ENCODE measurements at places on chromosomes 16 and 17. TPM values are rescaled to one million over a fixed set of nuclear protein-coding genes. Genes with fewer than 3 reads are reported as not detected.

GRCh38 chr17:69048634-69049033 is 12.1 kb downstream of the ABCA9 start:
- no peak overlapping the region for H3K27ac ChIP-seq
- H3K4me3 ChIP-seq = no peak overlapping the region
- no peak for DNase-seq
- H3K4me1 ChIP-seq = no peaks in the 10 kb centered on the region
- peaks cover 38% of the 10 kb centered on the region for H3K27me3 ChIP-seq

- no peak overlapping the region for H3K4me3 ChIP-seq
- no peaks in the 10 kb centered on the region for H3K36me3 ChIP-seq
- H3K27ac ChIP-seq = no peak overlapping the region
- no peaks in the 10 kb centered on the region for H3K4me1 ChIP-seq
- DNase-seq = no peak
Observed at GRCh38 chr16:31243734-31244670, 15.8 kb upstream of the ITGAM start.

GRCh38 chr17:80866050-80866793 is 125.4 kb upstream of the CHMP6 start:
- H3K27me3 ChIP-seq = no peaks in the 10 kb centered on the region
- H3K36me3 ChIP-seq = no peaks in the 10 kb centered on the region
- H3K4me1 ChIP-seq = no peaks in the 10 kb centered on the region
- H3K27ac ChIP-seq = no peak overlapping the region
- no peak overlapping the region for H3K4me3 ChIP-seq

GRCh38 chr16:88789594-88789993 is 4.6 kb upstream of the PIEZO1 start:
- no peaks in the 10 kb centered on the region for H3K36me3 ChIP-seq
- no peak overlapping the region for H3K27ac ChIP-seq

DNA sequence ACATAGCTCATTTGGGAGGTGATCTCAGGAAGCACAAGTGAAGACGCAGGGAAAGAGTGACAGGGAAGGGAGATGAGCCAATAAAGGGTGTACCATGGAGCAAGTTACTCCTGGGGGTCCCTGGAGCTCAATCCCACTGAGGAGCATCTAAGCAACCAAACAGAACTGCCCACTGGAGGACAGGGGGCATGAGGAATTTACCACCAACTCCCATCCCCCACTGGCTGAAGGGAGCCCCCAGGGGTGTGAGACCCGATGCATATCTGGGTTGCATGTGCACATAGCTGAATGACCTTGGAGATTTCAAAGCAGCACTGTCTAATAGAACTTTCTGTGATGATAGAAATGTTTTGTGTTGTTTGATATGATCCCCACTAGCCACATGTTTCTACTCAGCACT is 29.6 kb downstream of the C16orf82 start:
- no peak overlapping the region for H3K4me3 ChIP-seq
- H3K4me1 ChIP-seq = no peaks in the 10 kb centered on the region
- H3K27ac ChIP-seq = no peak overlapping the region
- H3K36me3 ChIP-seq = no peaks in the 10 kb centered on the region
- peaks cover 22% of the 10 kb centered on the region for H3K27me3 ChIP-seq

DNA sequence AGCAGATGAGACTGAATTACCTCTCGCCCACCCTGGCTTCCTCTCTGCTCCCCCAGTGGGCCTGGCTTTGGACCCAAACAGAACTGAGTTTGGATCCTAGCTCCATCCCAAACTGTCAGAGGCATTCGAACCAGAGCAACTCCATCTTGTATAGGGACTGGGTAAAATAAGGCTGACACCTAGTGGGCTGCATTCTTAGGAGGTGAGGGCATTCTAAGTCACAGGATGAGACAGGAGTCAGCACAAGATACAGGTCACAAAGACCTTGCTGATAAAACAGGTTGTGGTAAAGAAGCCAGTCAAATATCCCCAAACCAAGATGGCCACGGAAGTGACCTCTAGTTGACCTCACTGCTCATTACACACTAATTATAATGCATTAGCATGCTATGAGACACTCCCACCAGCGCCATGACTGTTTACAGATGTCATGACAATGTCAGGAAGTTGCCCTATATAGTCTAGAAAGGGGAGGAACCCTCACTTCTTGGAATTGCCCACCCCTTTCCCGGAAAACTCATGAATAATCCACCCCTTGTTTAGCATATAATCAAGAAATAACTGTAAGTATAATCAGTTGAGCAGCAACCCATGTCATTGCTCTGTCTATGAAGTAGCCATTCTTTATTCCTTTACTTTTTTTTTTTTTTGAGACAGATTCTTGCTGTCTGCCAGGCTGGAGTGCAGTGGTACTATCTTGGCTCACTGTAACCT is 44.4 kb downstream of the LYRM1 start:
- no peaks in the 10 kb centered on the region for H3K36me3 ChIP-seq
- H3K4me3 ChIP-seq = no peak overlapping the region
- H3K27me3 ChIP-seq = no peaks in the 10 kb centered on the region
- H3K4me1 ChIP-seq = no peaks in the 10 kb centered on the region
- no peak overlapping the region for H3K27ac ChIP-seq
- peak; percentile 25 for DNase-seq

GRCh38 chr16:49269201-49269600 is 12.4 kb downstream of the CBLN1 start:
- H3K4me3 ChIP-seq = no peak overlapping the region
- peaks cover 2% of the 10 kb centered on the region for H3K27me3 ChIP-seq
- H3K4me1 ChIP-seq = no peaks in the 10 kb centered on the region
- no peak for DNase-seq
- no peaks in the 10 kb centered on the region for H3K36me3 ChIP-seq

DNA sequence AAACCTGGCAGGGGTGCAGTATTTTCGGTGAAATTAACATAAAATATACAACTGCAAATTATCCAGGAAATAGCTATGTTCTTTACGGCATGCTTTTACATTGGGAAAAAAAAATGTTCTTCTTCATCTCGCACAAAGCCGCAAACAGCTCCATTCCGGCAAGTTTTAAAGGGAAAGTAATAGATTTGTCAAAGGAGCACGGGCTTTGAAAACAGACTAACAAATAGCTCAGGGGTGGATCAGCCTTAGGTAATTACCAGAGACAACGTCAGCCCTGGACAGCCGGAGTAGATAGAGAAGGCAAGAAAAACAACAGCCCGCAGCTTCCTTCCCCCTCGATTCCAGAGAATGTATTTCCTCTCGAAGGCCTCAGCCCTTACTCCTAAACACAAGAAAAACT is 222.5 kb downstream of the C16orf78 start:
- H3K36me3 ChIP-seq = no peaks in the 10 kb centered on the region
- H3K4me1 ChIP-seq = no peaks in the 10 kb centered on the region
- H3K27ac ChIP-seq = no peak overlapping the region
- H3K27me3 ChIP-seq = peaks cover 43% of the 10 kb centered on the region
- no peak overlapping the region for H3K4me3 ChIP-seq
- DNase-seq = no peak

DNA sequence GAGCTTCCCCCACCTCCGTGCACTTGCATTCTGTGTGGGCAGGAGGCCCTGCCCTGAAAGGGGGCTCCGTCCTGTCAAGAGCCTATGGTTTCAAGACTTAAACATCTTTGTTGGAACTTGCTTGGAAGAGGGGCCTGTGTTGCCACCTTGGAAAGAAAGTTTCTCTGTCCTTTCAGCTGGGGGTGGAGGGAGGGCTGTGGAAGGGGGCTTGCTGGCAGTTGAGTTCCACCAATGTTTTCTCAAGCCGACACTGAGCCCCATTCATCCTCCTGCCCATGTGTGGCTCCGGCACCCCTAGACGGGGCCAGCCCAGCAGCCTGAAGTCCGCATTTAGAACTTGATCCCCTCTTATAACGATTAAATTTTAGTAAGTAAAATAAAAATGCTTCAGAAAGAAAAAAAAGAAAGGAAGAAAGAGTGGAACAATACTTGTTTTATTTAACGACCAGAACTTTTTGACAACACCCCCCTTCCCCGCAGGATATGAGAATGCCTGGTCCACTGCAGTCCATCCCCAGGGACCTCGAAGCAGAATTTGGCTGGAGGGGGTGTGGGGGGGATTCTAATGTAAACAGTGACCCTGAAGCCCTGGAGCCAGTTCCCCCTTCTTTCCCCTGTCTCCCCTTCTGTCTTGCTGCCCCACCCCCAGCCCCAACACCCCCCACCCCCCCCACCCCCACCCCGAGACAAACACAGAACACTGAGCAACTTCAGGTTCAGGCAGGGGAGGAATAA is 26.9 kb upstream of the CLEC18A start:
- DNase-seq = no peak
- no peaks in the 10 kb centered on the region for H3K4me1 ChIP-seq
- no peaks in the 10 kb centered on the region for H3K27me3 ChIP-seq
- H3K36me3 ChIP-seq = no peaks in the 10 kb centered on the region
- H3K27ac ChIP-seq = no peak overlapping the region
- H3K4me3 ChIP-seq = no peak overlapping the region

DNA sequence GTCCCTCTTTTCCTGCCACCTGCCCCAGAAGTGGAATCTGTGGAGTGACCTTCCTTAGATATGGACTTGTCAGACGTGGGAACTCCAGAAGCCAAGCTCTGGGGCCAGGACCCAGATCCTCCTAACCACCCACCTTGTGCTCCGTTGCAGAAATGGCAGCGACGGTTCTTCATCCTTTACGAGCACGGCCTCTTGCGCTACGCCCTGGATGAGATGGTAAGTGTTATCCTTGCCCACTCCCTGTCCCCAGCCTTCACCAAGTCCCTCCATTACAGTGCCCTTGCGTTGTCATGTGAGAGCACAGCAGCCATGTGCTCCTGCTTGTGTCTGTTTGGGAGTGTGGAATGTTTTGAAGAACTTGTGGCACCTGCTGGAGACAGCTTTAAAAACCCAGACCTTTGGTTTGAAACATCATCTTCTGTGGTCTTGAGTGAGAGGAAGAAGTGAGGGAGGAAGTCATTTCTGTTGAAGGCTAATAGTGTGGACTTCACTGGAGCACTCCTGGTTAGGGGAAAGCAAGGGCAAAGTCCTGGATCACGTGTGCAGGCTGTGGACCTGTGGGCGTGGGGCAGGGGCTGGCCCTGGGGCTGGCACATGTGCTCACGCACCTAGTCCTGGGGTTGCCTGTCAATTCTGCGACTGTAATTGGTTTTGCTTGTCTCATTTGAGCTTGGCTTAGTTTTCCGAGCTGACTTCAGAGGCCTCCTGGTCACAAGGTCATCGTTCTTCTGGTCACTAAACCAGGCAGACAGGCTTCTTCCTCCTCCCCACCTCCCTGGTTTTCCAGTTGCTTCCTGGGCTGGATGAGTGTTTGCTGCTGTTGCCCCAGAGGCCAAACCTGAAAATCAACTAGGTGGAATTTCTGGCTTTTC is 35.8 kb downstream of the MPRIP start:
- peak overlapping the region; percentile 31 for H3K27ac ChIP-seq
- peaks cover 96% of the 10 kb centered on the region for H3K36me3 ChIP-seq
- H3K4me3 ChIP-seq = no peak overlapping the region
- H3K4me1 ChIP-seq = peaks cover 55% of the 10 kb centered on the region
- H3K27me3 ChIP-seq = no peaks in the 10 kb centered on the region

DNA sequence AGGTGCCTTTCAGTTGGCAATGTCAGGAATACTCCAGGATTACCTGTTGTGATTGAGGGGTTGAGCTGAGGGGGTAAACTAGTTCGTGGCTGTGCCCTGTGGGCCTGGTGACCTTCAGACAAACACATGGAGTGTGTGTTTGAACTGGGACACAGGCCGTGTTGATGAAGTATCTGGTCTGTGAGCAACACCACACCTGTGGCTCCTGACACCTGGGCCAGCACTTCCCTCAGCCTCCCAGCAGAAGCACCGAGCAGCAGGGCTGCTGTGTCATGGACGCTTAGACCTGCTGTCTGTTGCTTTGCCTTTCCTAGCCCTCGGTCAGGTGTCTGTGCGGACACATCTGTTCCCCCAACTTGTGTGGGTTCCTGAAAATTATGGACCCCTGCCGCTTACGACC is 82.9 kb downstream of the KSR1 start:
- H3K27ac ChIP-seq = no peak overlapping the region
- H3K4me3 ChIP-seq = no peak overlapping the region
- H3K4me1 ChIP-seq = peaks cover 3% of the 10 kb centered on the region
- H3K27me3 ChIP-seq = no peaks in the 10 kb centered on the region

DNA sequence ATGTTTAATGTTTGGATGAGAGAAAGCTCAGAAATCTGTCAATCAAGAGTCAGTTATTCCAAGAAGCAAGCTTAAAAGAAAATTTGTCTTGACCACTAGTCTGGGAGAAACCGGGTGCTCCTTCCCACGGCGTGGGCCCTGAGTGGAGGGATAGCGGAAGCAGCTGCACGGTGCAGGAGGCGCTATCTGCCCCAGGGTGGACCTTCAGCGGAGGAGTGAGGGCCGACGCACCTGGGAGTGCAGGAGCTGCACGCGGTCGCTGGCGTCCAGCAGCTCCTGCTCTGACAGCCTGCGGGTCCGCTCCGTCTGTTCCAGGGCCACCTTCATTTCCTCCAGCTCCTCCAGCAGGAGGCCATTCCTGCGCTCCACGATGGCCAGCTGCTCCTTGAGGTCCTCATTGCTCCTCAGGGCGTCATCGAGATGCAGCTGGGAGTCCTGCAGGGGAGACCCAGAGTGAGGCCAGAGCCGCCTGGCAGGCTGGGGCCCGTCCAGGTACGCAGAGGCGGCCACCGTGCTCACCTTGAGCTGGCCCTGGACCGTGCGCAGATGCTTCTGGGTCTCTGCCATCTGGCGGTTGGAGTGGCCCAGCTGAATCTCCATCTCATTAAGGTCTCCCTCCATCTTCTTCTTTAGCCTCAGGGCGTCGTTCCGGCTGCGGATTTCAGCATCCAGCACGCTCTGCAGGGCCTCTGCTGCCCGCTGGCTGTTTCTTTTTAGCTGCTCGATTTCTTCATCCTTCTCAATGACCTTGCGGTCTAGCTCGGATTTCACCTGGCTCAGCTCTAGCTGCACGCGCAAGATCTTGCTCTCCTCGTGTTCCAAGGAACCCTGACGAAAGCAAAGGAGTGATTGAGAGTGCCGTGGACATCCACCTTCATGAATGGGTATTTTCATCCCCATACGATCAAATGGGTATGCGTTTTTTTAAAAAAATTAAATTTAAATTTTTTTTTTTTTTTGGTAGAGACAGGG is 63.5 kb downstream of the MYH13 start:
- H3K27me3 ChIP-seq = no peaks in the 10 kb centered on the region
- no peaks in the 10 kb centered on the region for H3K36me3 ChIP-seq
- no peak overlapping the region for H3K27ac ChIP-seq
- no peak for DNase-seq

Gene NLRC5
- 0.98 TPM for total RNA-seq

Gene BCO1
- not detected for total RNA-seq

Gene YBX2
- 1.1 TPM for total RNA-seq

Gene PSMC3IP
- 20.3 TPM for total RNA-seq

Gene OSGIN1
- total RNA-seq = 9.8 TPM

Gene DHRS7C
- total RNA-seq = not detected

Gene CFAP119
- total RNA-seq = 8.6 TPM

Gene BEAN1
- total RNA-seq = 1.9 TPM

Gene LHX1
- not detected for total RNA-seq

Gene RAB37
- 0.17 TPM for total RNA-seq

Measured in PC-3 (cell line).